ENCODE measurements at places on chromosomes 6 and 20.

GRCh38 chr6:112640891-112641290 is 293.8 kb downstream of the RFPL4B start:
- no peak for DNase-seq

DNA sequence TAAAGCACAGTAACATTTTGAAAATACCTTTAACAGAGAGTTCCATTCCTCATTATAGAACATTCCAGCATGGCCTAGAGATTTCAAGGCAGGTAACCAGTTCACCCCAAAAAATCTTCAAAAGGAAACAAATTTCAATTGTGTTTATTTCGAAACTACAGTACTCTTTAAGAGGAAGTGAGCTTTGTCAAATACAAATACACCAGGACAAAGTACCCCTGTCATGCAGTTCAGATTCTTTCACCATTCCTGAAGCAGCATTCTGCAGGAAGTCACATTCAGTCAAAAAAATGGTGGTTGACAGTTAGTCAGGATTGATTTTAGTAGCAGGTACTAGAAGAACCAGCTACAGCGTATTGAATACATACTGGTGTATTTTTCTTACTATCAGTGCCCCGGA is 89.6 kb upstream of the RIN2 start:
- no peak for DNase-seq

GRCh38 chr20:15622368-15622767 is 950.9 kb downstream of the KIF16B start:
- no peak for DNase-seq

- no peak for DNase-seq
These were observed 425 bp downstream of the FOXA2 start for GRCh38 chr20:22583773-22584521.

DNA sequence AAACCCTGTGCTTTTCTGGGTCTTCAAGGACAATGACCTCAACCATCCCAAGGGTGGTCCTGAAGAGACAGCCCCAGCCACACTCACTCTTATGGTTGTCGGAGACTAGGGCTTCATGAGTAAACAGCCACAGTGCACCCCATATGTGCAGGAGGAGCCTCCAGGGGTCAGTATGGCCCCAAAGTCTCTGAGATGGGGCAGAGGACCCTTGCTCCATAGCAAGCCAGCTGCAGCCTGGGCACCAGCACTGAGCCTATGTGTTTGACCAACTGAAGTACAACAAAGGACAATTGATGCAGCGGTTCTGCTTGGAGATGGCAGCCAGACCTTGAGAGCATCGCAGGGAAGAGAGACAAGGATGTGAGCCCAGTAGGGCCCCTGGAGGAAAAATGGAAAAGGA is 112.2 kb downstream of the LRFN2 start:
- no peak for DNase-seq

- DNase-seq = no peak
These were observed 133.0 kb downstream of the MYLK4 start for GRCh38 chr6:2617729-2618128.

- peak; percentile 48 for DNase-seq
These were observed 199.7 kb upstream of the SIM1 start for GRCh38 chr6:100664274-100665040.

DNA sequence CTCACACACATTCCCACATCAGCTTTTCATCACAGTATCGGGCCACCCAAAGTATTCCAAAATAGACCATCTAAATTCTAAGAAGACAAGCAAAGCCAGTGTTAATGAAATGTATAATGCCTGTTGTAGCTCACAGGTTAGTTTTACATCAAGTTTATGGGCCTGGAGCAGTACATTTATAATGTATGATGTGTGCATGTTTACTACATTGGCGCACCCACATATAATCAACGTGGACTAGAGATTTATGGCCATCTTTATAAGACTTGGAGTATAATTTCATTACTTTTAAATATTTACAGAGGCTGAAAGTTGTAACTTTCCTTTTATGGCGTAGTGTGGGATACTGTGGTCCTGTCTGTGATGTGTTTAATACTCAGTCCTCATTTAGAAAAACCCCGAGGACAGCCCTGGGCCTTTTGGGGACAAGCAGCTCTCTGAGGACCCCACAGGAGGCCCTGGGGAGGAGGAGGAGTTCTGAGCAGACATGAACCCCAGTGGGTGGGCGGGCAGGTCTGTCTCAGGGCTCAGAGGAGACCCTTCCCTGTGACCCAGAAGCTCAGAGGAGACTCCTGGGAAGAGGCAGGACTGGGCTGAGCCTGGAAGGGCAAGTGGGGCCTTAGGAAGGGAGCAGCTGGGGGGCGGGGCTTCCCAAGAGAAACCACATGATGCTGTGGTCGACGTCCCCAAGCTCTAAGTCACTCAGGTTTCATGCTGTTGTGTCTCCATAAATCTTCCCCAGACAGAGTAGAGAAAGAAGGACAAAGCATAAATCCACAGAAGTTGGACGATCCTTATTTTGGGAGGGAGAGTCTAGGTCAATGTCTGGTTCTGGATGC is 232.1 kb downstream of the PREX1 start:
- DNase-seq = no peak

GRCh38 chr6:20837189-20837588 is 302.9 kb downstream of the CDKAL1 start:
- peak; percentile 11 for DNase-seq

DNA sequence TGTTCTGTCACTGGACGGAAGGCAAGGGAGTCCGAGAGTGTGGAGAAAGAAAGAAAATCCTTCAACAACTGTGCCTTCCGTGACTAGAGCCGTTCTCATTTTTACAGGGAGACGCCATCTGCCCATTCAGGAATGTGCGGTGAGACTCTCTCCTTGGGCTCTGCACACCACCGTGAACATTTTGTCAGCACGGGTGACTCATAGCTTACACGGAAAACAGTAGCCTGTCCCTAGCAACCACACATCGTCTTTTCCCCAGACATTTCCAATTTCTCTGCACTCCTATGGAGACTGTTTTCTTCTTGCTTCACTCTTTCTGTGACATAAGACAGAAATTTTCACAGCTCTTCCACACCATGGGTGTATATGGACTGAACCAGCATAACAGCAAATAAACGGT is 55.1 kb downstream of the TBXT start:
- DNase-seq = no peak

GRCh38 chr20:52918311-52918710 is 53.8 kb upstream of the TSHZ2 start:
- no peak for DNase-seq

- DNase-seq = no peak
These were observed 254.3 kb downstream of the THBS2 start for GRCh38 chr6:168999392-168999791.

- DNase-seq = no peak
These were observed 13.4 kb upstream of the NANP start for GRCh38 chr20:25637247-25637646.

Data from CD4-positive, alpha-beta T cell treated with Interleukin-2 at 100 ng/mL for 4 hours (primary cell).